ENCODE measurements at places on chromosomes 2 and 18. TPM values are rescaled to one million over a fixed set of nuclear protein-coding genes. Genes with fewer than 3 reads are reported as not detected.

DNA sequence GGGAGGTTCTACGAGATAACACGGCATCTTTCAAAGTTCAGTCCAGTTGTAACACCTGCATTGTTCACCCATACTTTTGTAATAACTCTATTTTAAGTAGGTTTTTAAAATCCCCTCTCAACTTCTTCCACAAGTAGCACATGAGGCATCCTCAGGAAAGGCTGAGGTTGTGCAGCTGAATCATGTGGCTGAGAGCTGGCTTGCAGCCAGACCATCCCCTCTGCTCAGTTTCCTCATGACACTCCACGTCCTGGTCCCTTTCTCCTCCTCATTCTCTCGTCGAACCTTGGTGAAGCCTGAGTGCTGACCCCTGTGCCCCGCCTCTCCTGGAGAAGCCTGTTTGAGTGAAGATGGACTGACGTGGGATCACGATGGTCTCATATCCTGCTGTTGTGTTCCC is 42.5 kb downstream of the POU3F3 start:
- DNase-seq: no peak
- H3K27ac ChIP-seq: no peak overlapping the region
- H3K4me3 ChIP-seq: no peak overlapping the region

DNA sequence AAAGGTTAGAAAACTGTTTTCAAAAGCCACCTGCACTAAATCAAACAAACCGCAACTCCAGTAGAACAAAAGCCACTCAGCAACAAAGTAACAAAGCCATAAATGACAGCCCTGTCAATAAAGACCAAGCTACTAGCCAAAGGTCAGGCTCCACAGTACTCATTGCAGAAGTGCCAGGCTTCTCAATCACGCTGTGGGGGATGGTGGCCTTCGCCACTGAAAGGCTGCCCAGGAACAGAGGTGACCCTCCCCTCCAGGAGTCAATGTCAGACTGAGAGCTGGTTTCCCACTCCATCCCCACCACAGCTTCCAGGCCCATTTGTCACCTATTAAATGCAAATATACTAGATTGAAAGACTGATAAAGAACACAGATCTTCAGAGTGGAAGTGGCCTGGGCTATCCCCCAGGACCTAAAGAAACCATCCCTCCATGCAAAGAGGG is 5.9 kb downstream of the ATP8B1 start:
- no peak for DNase-seq
- H3K4me1 ChIP-seq: peaks cover 7% of the 10 kb centered on the region
- peaks cover 13% of the 10 kb centered on the region for H3K27me3 ChIP-seq
- no peaks in the 10 kb centered on the region for H3K36me3 ChIP-seq

The PDE11A gene
- not detected for total RNA-seq

GRCh38 chr2:145018502-145018901 is 498.6 kb upstream of the ZEB2 start:
- H3K27ac ChIP-seq: no peak overlapping the region
- no peaks in the 10 kb centered on the region for H3K36me3 ChIP-seq
- H3K4me1 ChIP-seq: no peaks in the 10 kb centered on the region
- no peak for DNase-seq

The GPR55 gene
- 2.7 TPM for total RNA-seq

The NTSR2 gene
- total RNA-seq: not detected

DNA sequence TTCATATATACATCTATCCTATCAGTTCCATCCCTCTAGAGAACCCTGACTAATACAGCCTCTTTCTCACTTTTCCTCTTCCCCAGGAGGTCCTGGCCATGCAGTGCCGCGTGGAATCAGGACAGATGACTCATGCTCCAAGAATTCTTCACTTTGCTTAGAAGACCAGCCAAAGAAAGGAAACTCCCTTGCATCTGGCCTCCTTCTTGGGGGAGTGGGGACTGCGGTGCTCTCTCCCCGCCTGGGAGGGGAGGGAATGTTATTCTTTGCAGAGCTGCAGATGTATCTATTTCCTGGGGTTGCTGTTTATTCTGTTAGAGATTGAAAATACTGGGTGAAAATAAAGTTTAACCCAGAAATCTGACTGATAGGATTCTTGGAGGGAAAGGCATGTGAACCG is 111.5 kb upstream of the SH3BP4 start:
- no peaks in the 10 kb centered on the region for H3K4me1 ChIP-seq
- H3K27me3 ChIP-seq: no peaks in the 10 kb centered on the region
- DNase-seq: no peak
- no peak overlapping the region for H3K4me3 ChIP-seq

The IL18RAP gene
- 2.5 TPM for total RNA-seq

The SULT1C4 gene
- total RNA-seq: not detected

DNA sequence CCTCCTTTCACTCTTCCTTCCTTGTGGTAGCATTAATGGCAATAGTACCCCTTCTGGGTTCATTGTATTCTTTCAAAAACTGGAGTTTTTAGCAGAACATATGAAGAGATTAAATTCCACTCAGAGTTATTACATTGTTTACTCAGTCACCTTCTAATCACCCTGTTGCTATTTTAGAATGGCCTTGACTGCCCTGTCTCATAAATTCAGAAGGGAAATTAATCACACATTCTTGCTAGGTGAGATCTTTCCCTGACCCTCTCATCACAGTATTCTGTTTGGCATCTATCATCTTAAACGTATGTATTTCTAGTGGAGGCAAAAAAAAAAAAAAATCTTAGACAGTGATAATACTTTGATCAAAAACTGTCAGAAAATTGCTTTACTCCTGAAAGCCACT is 760.4 kb downstream of the ADCYAP1 start:
- DNase-seq: no peak
- no peak overlapping the region for H3K4me3 ChIP-seq
- H3K4me1 ChIP-seq: no peaks in the 10 kb centered on the region

The CAVIN2 gene
- total RNA-seq: 2.7 TPM

GRCh38 chr2:196660244-196660643 is 20.7 kb downstream of the CCDC150 start:
- no peak overlapping the region for H3K27ac ChIP-seq
- H3K4me3 ChIP-seq: no peak overlapping the region
- H3K36me3 ChIP-seq: no peaks in the 10 kb centered on the region
- DNase-seq: no peak

DNA sequence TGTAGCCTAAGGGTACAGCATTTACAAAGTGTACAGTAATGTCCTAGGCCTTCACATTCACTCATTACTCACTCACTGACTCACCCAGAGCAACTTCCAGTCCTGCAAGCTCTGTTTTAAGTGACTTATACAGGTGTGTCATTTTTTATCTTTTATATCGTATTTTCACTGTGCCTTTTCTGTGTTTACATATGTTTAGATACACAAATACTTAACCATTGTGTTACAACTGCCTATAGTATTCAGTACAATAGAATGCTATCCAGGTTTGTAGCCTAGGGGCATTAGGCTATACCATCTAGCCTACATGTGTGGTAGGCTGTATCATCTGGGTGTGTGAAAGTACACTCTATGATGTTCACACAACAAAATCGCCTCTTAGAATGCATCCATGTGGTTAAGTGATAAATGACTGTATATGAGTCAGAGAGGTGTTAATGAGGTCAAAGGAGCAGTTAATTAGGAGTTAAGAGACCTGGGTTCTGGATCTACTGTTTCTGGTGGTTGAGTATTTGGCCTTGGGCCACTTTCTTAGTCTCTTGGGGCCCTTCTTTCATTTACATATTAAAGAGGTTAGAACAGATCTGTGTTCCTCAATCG is 149.1 kb downstream of the GREB1L start:
- no peak for DNase-seq
- H3K4me3 ChIP-seq: no peak overlapping the region
- H3K36me3 ChIP-seq: no peaks in the 10 kb centered on the region
- H3K27me3 ChIP-seq: no peaks in the 10 kb centered on the region
- H3K27ac ChIP-seq: no peak overlapping the region

The CCDC85A gene
- not detected for total RNA-seq

DNA sequence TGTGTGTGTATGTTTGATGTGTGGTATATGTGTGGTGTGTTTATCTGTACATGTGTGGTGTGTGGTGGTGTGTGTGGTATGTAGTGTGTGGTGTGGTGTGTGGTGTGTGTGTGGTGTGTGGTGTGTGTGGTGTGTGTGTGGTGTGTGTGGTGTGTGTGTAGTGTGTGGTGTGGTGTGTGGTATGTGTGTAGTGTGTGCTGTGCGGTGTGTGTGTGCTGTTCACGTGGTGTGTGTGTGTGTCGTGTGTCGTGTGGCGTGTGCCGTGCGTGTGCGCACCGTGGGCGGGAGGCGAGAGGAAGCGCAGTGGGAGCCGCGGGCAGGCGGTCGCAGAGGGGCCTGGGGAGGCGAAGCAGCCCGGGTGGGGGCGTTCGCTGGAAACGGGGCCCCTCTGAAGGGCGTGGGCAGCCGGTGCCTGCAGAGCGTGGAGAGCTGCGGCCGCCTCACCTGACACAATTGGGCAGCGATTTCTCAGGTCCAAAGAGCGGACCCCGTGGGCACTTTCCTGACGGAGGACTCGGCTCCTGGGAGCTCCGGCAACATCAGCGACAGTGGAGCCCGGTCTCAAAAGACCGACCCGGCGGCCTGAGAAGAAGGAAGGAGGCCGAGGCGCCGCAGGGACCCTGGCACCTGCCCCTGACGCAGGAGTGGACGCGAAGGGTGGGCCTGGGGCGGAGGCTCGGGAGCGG is 741.1 kb upstream of the SALL3 start:
- no peak overlapping the region for H3K27ac ChIP-seq
- no peaks in the 10 kb centered on the region for H3K36me3 ChIP-seq
- no peak for DNase-seq
- no peaks in the 10 kb centered on the region for H3K4me1 ChIP-seq

The TRABD2A gene
- total RNA-seq: 219 TPM

GRCh38 chr2:227816507-227817294 is 3.1 kb downstream of the CCL20 start:
- H3K36me3 ChIP-seq: no peaks in the 10 kb centered on the region
- H3K4me1 ChIP-seq: no peaks in the 10 kb centered on the region
- H3K27me3 ChIP-seq: peaks cover 4% of the 10 kb centered on the region
- no peak overlapping the region for H3K27ac ChIP-seq
- DNase-seq: no peak

DNA sequence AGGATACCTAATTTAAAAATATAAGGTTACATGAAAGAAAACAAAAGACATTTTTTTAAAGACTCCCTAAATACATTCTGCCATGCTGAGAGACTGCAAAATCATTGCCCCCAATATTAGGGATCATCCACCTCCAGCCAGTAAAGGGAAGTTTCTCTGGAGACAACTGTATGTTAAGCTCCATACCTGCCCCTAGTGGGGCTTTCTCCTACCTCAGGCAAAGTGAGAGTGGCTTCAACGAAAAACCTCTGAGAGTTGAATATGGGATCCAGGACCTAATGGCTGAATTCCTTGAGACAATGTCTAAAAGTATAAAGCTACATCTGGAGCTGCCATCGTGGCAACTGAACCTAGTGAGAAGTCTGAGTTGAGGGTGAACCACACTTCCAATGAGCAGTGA is 248.1 kb upstream of the FIGN start:
- H3K27ac ChIP-seq: no peak overlapping the region
- H3K36me3 ChIP-seq: no peaks in the 10 kb centered on the region
- no peaks in the 10 kb centered on the region for H3K27me3 ChIP-seq
- DNase-seq: no peak

- peaks cover 47% of the 10 kb centered on the region for H3K36me3 ChIP-seq
- no peaks in the 10 kb centered on the region for H3K27me3 ChIP-seq
- DNase-seq: no peak
- H3K4me1 ChIP-seq: no peaks in the 10 kb centered on the region
Measured at GRCh38 chr2:73749314-73749713, 12.2 kb upstream of the TPRKB start.

GRCh38 chr18:23453680-23454058 is 582 bp downstream of the RIOK3 start:
- H3K27ac ChIP-seq: peak overlapping the region; percentile 66
- DNase-seq: no peak
- H3K36me3 ChIP-seq: no peaks in the 10 kb centered on the region
- peaks cover 15% of the 10 kb centered on the region for H3K4me1 ChIP-seq

The TUBA4B gene
- not detected for total RNA-seq

- H3K27ac ChIP-seq: no peak overlapping the region
- H3K4me1 ChIP-seq: peaks cover 24% of the 10 kb centered on the region
- H3K36me3 ChIP-seq: no peaks in the 10 kb centered on the region
- no peak for DNase-seq
- H3K4me3 ChIP-seq: no peak overlapping the region
- no peaks in the 10 kb centered on the region for H3K27me3 ChIP-seq
Measured at GRCh38 chr2:46537046-46537445, 57.7 kb downstream of the TMEM247 start.

DNA sequence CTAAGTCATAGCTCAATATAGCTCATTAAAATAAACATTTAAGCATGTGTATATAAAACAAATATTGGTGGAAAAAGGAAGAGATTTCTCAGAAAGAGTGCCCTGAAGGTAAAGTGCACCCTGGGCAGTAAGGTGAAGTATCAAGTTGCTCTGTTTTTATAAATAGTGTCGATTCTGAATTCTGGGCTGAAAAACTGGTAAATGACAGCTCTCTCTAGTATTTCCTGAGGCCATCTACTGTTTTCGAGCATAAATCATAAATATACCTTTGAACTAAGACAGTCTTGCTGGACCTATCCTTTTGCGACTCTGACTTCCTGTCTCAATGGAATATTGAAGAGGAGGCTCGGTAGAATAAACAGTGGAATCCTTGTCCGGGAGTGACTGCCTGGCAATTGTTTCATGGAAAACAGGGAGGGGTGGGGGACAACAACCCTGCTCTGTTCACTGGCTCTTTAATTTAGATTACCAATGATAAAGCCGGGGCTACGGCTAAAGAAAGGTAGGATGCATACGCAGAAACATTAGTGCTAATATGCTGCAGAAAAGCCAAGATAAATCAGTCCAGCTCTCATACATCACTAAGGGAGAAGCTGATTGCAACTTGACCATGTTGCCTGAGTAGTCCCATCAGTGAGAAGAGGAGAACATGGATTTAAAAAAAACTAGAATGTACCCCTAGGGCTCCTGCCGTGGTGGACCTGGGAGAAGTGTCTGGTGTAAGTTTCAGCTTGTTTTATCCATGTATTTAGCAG is 124.1 kb downstream of the RAPGEF4 start:
- H3K36me3 ChIP-seq: no peaks in the 10 kb centered on the region
- no peaks in the 10 kb centered on the region for H3K27me3 ChIP-seq
- no peak overlapping the region for H3K4me3 ChIP-seq
- H3K27ac ChIP-seq: no peak overlapping the region
- H3K4me1 ChIP-seq: no peaks in the 10 kb centered on the region

DNA sequence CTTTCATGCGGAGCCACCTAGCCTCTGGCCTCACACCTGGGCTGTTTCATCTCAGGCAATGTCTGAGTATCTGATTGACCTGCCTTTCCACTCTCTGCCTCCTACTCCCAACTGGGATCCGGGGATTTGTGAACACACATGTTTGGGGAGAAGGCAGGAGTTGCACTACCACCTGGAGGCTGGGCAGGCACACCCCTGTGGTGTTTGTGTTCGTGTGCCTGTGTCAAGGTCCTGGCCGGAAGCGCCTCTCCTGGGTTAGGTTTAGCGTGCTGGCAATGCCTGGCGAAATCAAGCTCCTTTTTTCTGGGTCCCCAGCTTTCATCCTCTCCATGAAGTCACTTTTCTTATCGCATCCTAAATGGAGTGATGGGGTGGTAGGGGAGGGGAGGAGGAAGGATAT is 63.9 kb downstream of the GATA6 start:
- peaks cover 3% of the 10 kb centered on the region for H3K4me1 ChIP-seq
- H3K36me3 ChIP-seq: no peaks in the 10 kb centered on the region
- no peak overlapping the region for H3K4me3 ChIP-seq
- H3K27ac ChIP-seq: no peak overlapping the region
- no peaks in the 10 kb centered on the region for H3K27me3 ChIP-seq

The MC5R gene
- total RNA-seq: not detected

The ANKRD29 gene
- 0.48 TPM for total RNA-seq
